Cardiac muscle cell (in vitro differentiated cells and primary cell): ENCODE measurements at places on chromosomes 4 and X.

DNA sequence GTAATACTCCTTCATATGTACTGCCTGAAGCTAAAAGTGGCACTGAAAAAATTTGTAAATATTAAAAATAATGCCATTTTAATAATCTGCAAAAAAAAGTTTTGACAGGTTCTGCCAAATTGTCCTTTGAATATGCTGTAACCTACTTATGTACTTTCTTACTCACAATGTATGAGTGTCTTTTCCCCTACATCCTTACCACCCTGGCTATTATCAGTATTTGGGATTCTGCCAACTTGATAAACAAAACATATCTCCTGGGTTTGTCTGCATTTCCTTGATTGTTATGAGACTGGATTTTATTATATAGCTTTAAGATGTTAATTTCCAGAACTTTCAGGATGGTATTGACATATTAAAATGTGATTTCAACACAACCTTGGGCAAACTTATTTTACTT lies 187.9 kb downstream of the CHM start:
- DNase-seq: no peak

DNA sequence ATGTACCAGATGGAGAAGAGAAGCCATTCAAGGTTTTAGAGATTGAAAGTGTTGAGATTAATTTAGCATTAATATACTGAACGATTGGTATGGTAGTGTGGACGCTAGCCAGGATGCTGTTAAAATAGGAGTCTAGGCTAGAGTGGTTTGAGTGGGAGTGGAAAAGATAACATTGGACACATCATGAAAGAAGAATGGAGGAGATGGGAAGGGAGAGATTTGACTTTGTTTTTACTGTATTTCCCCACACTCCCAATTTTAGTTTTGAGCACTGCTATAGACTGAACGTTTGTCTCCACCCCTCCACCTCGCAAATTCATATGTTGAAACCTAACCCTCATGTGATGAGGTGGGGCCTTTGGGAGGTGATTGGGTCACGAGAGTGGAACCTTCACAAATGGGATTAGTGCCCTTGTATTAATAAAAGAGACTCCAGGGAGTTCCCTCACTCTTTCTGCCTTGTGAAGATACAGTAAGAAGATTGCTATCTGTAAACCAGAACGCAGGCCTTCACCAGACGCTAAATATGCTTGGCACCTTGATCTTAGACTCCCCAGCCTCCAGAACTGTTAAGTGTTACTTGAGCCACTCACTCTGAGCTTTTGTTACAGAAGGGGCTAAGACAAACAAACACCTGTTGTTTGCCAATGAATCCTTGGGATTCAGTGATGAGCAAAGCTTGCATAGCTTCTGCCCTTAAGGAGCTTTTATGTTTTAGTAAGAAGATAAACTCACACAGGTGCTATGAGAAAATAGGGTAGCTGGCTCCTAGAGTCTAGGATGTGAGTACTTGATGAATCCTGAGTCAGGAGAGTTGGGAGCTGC lies 25.8 kb downstream of the USP9X start:
- DNase-seq: no peak

DNA sequence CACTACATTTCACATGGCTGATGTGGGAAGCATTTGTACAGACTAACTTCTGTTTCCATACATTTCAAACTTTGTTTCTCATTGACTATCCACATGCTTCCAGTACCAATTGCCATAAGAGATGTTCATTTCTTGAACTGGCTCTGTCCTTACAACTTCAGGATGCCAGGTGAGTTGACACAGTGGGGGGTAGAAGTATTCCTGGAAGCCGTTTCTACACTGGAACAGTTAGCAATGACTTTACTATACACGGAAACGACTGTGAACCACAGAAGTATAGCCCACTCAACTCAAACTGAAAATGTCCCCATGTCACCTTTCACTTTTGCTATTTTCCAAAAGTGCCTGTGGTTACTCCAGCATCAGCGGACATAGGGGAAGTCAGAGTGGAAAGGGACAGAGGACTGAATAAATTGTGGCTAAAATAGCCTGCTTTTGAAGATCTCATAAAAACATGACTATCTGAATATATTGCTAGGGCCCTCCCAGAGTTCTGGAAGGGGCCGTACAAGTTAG lies 38.0 kb upstream of the DSPP start:
- DNase-seq: no peak

DNA sequence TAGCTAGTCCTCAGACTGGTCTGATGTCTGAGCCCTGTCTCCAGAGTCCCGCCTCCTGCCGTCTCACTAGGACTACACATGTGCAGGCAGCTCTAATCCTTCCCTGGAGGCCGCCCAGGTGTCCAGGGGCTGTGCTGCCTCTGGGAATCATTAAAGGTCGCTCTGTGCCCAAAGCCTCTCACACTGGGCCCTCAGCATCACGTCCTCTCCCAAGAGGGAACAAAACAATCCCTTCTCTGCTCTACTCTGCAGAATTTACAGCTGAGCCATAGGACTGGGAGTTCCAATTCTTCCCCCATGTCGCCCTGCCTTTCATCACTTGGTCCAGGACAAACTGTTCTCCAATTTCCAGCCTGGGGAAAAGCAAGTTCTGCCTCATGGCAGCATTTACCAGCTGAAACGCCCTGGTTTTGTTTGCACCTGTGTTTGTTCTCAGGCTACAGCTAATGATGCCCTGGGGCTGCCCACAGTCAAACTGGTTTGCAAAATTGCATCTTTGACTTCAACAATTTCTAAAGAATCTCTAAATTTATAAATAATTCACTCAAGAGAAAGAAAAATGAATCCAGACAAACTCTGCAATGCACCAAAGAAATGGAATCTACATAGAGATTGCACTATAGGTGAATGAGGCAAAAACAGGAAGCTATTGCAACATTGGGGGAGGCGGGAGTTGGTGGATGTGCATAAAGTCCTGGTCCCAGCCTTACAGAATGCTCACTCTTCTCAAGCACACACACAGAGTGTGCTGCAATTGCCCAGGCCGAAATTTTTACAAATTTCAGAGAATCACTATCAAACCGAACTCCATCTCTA lies 7.2 kb upstream of the MRFAP1 start:
- peak; percentile 84 for DNase-seq

DNA sequence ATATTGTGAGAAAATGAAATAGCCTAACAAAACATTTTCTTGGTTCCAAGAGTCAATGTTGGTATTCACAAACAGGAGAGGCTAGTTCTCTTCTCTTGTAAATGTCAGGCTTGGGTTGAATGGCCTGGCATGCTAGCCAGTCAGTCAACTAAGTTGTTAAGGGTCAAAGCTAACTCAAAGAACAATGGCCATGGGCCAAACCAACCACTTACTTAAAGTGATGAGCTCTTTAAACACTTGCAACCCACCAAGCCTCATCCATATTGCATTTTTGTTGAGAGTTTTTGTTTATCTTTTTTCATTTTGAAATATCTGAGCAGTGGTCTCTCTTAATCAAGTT lies 394.5 kb downstream of the RAB28 start:
- DNase-seq: no peak

DNA sequence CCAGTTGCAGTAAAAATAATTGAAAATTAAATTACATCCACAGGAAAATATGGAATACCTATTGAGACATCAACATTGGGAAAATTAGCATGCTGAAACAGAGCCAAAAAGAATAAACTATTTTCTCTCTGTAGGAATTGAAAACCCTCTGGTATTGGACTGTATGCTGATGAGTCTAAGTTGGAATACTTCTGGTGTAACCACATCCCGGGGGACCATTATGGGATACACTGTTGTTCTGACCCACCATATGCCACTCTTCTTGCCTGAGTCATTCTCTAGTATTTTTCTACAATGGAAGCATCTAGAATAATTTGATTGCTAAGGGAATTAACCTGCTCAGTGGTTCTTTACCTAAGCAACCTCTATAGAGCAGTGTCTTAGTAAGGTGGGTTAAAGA lies 640.7 kb upstream of the AGA start:
- DNase-seq: no peak

DNA sequence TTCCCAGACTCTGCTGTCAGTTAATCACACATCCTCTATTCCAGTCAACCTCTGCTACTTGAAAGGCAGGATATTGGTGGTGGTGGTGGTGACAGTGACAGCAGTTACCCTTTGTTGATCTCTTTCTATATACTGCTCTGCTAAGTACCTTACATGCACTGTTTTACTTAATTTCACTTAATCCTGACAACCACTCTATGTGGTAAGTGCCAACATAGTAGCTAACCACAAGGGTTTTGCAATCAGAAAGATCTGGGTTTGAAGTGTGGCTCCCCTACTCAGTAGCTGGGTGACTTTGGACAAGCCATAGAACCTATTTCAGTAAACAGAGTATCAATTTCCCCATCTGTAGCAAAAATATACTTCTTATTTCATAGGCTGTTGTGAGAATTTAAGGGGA lies 24.2 kb upstream of the F9 start:
- no peak for DNase-seq

GRCh38 chr4:3285558-3286334 lies 7.1 kb upstream of the RGS12 start:
- DNase-seq: peak; percentile 37

DNA sequence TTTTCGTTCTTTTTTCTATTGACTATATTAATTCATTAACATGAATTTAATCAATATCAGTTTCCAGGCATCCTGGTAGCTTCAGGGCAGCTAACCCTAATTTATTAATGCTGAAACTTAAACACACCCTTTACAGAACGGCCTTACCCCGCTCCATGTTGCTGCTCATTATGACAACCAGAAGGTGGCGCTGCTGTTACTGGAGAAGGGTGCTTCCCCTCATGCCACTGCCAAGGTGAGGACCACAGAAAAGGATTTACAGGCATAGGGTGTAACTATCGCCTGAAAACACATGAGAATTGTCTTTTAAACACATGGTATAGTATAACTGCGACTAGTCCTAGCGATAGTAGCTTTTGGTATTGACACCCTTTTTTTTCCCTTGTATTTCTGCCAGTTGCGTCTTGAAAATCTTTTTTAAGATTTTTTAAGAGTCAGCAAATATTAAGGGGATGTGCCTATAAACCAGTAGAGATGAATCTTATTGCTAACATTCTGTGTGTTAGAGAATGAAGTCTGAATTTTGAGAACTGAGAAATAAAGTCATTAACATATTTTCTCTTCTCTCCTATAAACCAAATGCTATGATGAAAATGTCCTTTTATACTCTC lies 229.0 kb downstream of the ANK2 start:
- peak; percentile 86 for DNase-seq

- no peak for DNase-seq
Observed at GRCh38 chrX:107440692-107441091, 8.8 kb upstream of the FRMPD3 start.

DNA sequence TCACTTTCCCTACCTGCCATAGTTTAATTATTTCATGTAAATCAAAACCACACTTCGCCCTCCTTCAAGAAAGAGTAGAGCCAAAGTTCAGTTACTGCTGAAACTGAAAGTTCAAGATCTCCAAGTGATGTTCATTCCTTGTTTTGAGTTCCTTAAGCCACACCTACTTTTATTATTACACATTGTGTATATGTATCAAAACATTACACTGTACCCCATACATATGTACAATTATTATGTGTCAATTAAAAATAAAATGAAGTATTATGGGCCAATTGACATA lies 892.3 kb upstream of the NDST4 start:
- DNase-seq: no peak

DNA sequence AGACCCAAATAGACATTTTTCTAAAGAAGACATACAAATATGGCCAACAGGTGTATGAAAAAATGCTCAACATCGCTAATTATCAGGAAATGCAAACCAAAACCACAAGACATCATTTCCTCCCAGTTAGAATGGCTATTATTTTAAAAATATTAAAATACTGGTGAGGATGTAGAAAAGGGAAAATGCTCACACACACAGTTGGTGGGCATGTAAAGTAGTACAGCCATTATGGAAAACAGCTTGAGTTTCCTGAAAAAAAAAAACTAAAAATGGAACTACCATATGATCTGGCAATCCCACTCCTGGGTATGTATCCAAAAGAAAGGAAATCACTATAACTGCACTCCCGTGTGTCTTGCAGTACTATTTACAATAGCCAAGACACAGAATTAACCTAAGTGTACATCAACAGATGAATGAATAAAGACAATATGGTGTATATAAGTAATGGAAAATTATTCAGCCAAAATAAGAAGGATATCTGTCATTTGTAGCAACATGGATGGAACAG lies 128.9 kb upstream of the DKK2 start:
- DNase-seq: no peak

DNA sequence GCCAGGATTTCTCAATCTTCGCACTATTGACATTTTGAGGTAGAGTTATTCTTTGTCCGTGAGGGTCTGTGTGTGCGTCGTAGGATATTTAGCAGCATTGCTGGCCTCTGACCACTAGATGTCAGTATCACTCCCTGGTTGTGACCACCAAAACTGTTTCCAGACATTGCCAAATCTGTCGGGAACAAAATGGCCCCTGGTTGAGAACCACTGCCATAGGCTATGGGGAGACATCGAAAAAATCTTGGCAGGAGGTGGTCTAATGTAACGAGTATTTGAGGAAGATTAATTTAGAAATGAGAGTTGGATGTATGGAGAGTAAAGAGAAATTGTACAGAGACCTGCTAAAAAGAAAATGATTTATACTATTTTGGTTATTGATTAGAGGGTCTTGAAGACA lies 108.4 kb downstream of the DOCK11 start:
- peak; percentile 48 for DNase-seq

DNA sequence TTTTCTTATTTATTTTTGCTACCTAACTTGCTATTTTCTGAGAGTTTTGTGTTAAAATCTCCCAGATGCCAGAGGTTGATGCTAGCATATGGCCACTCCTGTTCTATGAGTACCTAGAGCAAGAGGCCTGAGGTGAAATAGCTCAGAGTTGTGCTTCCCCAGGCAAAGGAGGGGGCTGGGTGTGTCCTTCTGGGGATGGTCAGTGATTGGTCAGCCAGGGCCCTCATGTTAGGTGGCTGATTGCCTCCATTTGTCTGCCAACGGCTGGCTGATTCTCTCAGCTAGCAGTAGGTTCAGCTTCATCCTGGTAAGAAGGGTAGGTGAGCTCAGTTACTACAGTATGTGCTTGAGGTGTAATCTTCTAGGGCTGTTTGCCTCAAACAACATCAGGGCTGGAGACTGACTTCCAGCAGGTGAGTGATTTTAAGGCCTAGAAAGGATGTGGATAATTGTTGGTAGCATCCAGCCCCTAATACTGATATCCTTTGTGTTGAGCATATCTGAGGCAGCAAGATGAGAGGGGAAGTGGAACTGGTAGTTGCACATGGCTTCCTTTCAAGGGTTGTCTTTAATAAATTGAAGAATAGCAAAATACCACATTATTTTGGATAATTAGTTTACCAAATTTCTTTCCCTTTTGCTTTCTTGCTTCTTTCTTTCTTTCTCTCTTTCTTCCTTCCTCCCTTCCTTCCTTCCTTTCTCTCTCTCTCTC lies 62.5 kb upstream of the RHOH start:
- DNase-seq: no peak

GRCh38 chrX:20267931-20268701 lies 1.4 kb upstream of the RPS6KA3 start:
- peak; percentile 21 for DNase-seq

- no peak for DNase-seq
Observed at GRCh38 chrX:29542152-29542551, 673.2 kb upstream of the MAGEB2 start.

GRCh38 chr4:10021653-10022023 lies 341 bp upstream of the SLC2A9 start:
- DNase-seq: no peak

- peak; percentile 10 for DNase-seq
Observed at GRCh38 chr4:140641789-140642439, 73.2 kb upstream of the UCP1 start.
